ENCODE measurements at places on chromosomes 6 and 20. TPM values are rescaled to one million over a fixed set of nuclear protein-coding genes. Genes with fewer than 3 reads are reported as not detected.

DNA sequence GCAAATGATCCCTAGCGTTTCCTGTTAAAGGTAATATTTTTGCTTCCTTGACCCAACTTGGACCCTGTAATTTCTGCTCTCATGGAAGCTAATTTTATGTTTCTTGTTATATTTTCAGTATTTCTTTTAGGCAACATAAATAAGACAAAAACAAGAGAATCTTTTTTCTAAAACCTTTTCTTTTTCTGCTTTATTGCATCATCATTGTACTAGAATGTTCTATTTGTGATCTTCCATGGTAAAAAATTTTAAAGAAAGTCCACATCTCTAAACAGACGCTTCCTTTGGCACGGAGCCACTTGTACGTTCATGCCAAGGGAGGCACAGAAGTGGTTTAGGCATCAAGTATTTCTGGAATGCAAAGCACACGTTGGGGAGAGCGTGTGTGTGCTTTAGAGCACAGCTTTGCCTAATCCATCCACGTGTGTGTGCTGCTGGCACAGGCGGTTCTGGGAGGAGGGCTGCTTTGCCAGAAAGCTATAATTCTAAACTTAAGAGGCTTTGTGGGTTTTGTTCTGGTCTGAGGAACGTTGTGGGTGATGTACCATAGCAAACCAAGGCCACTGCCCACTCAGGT is 98.3 kb downstream of the SASH1 start:
- H3K27ac ChIP-seq: peak overlapping the region; percentile 16
- H3K4me1 ChIP-seq: no peaks in the 10 kb centered on the region
- H3K36me3 ChIP-seq: no peaks in the 10 kb centered on the region
- no peak overlapping the region for H3K4me3 ChIP-seq

DNA sequence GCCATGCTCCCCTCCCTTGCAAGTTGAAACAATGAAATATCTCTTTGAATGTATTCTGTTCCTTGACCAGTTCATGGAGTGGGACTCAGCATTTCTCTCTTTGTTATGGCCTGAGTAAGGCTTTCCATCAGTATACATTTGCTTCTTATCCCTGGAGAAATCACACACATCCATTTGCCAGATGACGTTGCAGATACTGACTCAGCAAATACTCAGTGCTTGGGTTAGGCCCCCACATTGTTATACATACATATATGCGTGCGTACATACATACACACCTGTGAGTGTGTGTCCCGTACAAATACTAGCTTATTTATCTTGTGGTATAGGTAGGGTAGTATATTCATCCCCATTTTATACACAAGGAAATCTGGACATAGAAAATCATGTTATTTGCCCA is 72.4 kb downstream of the PLG start:
- no peaks in the 10 kb centered on the region for H3K27me3 ChIP-seq
- H3K4me3 ChIP-seq: no peak overlapping the region
- no peaks in the 10 kb centered on the region for H3K36me3 ChIP-seq
- no peak overlapping the region for H3K27ac ChIP-seq

GRCh38 chr6:110971468-110971867 is 10.4 kb upstream of the RPF2 start:
- no peak overlapping the region for H3K4me3 ChIP-seq
- no peak for DNase-seq
- H3K27me3 ChIP-seq: no peaks in the 10 kb centered on the region
- H3K27ac ChIP-seq: no peak overlapping the region

GRCh38 chr6:106963544-106963943 is 11.0 kb downstream of the CD24 start:
- no peak overlapping the region for H3K4me3 ChIP-seq
- DNase-seq: no peak
- H3K36me3 ChIP-seq: no peaks in the 10 kb centered on the region
- no peaks in the 10 kb centered on the region for H3K4me1 ChIP-seq
- H3K27ac ChIP-seq: no peak overlapping the region

DNA sequence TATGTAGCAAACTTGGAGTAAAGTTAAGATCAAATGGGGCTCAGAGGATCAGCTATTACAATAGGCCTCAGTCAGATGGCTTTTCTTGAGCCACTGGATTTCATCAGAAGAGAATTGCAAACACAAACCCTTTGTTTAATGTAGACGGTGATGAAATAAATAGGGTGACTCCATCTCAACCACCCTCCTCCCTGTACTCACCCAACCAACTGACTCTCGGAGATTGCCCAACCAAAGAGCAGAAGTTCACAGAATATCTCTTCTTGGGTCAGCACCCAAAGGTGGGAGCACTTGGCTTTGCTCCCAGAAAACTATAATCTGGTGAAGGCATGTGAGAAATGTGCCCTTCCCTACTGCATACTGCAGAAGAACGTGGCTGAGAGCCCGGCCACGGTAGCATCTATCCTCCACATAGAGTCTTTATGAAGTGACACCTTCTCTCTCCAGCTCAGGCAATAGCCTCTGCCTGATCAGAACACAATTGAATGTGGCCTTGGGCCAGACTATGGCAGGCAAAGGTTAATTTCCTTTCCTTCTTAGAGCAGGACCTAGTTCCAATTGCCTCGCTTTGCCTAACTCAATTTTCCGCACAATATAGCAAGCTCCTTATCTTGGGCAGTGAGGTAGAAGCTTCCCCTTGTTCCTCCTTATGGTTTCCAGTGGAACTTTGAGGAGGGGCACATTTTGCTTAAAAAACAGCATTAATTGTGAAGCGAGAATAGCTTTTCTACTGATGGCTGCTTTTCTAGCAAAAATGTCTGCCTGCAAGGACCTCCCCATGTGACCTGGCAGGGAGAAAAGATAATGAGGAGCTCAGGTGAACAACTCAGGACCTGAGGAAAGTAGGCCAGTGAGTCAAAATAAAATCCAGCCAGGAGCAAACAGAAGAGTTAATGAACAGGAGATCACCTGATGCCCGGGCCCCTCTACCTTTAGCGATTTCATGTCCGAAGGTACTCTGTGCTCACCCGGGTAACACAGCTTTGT is 79.4 kb downstream of the GFOD1 start:
- no peak for DNase-seq
- no peak overlapping the region for H3K27ac ChIP-seq
- no peaks in the 10 kb centered on the region for H3K36me3 ChIP-seq

- no peak for DNase-seq
- peaks cover 20% of the 10 kb centered on the region for H3K4me1 ChIP-seq
- no peaks in the 10 kb centered on the region for H3K27me3 ChIP-seq
- H3K27ac ChIP-seq: peak overlapping the region; percentile 97
- H3K4me3 ChIP-seq: peak overlapping the region; percentile 70
These were observed 840 bp downstream of the PPP1R3D start for GRCh38 chr20:59939052-59939878.

DNA sequence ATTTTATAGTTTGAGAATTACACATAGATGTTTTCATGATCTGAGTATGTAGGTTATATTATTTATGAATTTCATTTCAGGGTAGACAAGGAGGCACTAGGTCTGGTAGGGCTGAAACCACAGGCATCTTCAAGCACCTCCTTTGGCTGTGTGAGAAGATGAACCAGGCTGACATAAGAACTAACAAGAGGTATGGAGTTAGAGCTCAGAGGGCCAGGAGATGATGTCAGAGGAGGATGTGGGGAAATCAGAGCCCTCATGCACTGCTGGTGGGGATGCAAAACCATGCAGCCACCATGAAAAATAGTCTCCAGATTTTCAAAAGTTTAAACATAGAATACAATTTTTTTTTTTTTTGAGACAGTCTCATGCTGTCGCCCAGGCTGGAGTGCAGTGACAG is 13.6 kb upstream of the RIPOR3 start:
- DNase-seq: no peak
- H3K27me3 ChIP-seq: no peaks in the 10 kb centered on the region
- H3K4me1 ChIP-seq: no peaks in the 10 kb centered on the region
- H3K4me3 ChIP-seq: no peak overlapping the region
- H3K36me3 ChIP-seq: no peaks in the 10 kb centered on the region

GRCh38 chr20:50710492-50711063 is 19.2 kb upstream of the RIPOR3 start:
- H3K4me1 ChIP-seq: no peaks in the 10 kb centered on the region
- no peak overlapping the region for H3K27ac ChIP-seq
- H3K27me3 ChIP-seq: no peaks in the 10 kb centered on the region
- no peak overlapping the region for H3K4me3 ChIP-seq

DNA sequence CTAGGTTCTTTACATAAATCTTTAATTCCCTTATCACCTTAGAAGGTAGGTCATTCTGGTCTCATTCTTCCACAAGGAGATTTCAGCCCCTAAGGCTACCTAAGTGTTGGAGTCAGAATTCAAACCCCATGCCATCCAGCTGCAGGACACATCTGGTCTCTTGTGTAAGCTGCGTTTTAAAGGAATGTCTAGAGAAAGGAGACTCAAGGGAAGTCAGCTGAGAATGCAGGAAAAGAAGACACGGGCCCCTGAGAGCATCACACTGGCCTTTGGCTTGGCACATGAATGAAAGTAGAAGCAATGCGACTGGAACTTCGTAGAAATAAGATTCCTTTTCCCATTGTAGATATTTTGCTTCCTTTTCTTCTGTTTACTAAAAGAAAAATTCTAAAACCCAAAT is 76.7 kb upstream of the SYNJ2 start:
- no peak for DNase-seq
- peaks cover 7% of the 10 kb centered on the region for H3K4me1 ChIP-seq
- peaks cover 44% of the 10 kb centered on the region for H3K36me3 ChIP-seq
- H3K27me3 ChIP-seq: no peaks in the 10 kb centered on the region

DNA sequence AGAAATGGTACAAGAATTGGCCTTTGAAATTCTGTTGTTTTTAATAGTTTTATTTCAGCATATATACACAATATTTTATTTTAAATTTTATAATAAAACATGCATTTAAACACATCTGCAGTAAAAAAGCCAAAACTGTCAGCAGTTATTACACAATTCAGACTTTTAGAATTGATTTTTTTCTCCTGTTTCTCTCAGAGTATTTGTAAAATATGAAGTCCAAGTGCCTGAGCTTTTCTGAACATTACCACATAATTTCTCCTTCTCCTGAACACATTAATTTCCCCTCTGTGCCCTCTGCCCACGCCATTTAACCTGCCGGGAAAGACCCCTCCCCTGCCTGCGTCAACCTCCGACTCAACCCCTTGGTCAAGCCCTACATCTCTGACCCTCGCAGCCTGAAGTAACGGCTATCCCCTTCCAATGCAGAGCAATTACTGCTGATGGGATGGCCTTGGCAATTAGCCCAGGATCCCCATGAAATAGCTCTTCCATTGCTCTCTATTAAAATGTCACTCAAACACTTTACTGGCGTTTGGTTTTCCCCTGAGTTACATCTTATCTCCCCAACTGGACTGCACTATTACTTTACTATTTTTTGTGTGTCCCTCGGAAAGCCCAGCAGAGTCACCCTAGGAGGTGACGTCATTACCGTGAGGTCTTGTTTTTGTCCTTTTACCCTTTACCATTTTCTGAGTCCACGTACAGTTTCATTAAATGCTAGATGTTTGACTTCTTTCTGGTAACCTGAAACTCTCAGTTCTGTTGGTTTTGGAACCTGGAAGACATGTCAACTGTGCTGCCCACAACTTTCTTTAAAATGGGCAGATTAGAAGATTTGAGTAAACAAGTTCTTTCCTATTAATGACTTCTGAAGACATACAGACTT is 146.7 kb upstream of the TAB2 start:
- H3K4me3 ChIP-seq: no peak overlapping the region
- H3K36me3 ChIP-seq: no peaks in the 10 kb centered on the region
- no peak for DNase-seq
- peaks cover 3% of the 10 kb centered on the region for H3K27me3 ChIP-seq
- no peaks in the 10 kb centered on the region for H3K4me1 ChIP-seq

The SLC22A7 gene
- polyA plus RNA-seq: 1.2 TPM

The DOK5 gene
- polyA plus RNA-seq: 3.0 TPM

The SLC17A5 gene
- polyA plus RNA-seq: 72.9 TPM

The AK9 gene
- polyA plus RNA-seq: 7.2 TPM

The ARFGEF3 gene
- 7.3 TPM for polyA plus RNA-seq
